ENCODE measurements at places on chromosomes 5 and 9.

DNA sequence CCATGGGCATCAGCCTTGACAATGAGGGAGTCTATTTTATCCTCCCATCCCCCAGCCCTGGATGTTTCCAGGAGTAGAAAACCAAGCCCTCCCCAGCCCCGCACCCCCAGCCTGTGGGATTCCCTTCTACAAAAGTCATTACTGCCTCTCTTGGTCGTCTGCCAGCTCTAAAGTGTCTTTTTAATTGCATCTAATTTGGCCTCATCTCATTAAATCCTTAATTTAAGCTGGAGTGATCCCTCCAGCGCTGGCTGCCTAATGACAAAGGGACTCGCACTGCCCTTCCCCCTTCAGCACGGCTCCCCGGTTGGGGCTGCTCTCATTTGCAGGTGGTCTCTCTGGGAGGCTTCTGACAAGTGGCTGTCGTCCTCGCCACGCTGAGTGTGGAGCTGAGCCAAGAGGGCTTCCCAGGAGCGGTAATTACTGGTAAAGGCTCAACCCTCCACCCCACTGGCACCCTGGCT, 107.9 kb upstream of the ALDH1B1 start:
- no peaks in the 10 kb centered on the region for H3K27me3 ChIP-seq
- no peak for ATAC-seq
- no peaks in the 10 kb centered on the region for H3K4me1 ChIP-seq
- H3K4me3 ChIP-seq: no peak overlapping the region
- no peaks in the 10 kb centered on the region for H3K36me3 ChIP-seq

DNA sequence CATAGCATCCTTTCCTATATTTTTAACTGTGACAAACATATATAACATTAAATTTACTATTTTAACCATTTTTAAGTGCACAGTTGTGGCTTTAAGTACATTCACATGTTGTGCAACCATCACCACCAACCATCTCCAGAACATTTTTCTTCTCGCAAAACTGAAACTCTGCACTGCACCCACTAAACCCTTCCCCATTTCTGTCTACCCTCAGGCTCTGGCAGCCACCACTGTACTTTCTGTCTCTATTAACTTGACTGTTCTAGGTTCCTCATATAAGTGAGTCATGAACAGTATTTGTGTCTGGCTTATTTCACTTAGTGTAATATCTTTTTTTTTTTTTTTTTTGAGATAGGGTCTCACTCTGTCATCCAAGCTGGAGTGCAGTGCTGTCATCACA, 25.5 kb downstream of the KCNMB1 start:
- H3K4me1 ChIP-seq: no peaks in the 10 kb centered on the region
- H3K27ac ChIP-seq: no peak overlapping the region

- H3K36me3 ChIP-seq: peaks cover 50% of the 10 kb centered on the region
- H3K4me1 ChIP-seq: no peaks in the 10 kb centered on the region
- ATAC-seq: no peak
- H3K27ac ChIP-seq: no peak overlapping the region
- H3K27me3 ChIP-seq: no peaks in the 10 kb centered on the region
- H3K4me3 ChIP-seq: no peak overlapping the region
Measured at GRCh38 chr5:43123887-43124286, 3.2 kb downstream of the ZNF131 start.

DNA sequence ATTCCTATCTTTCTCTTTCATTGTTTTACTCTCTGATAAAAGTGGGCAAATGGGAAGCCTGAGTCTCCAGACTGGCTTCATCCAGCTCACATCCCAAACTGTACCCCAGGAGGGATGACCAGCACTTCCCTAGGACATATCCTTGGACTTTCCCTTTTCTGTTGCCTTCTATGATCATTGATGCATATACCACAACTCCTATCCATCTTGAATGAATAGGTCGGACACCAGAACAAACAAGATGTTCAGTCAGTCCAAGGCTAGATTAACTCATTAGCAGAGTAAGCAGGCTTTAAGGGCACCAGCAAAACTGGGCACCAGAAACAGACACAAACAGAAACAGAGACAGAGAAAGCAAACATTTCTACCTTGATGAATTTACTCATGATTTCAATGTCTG, 159.1 kb upstream of the RGMB start:
- H3K4me1 ChIP-seq: no peaks in the 10 kb centered on the region
- no peak for ATAC-seq
- H3K27me3 ChIP-seq: no peaks in the 10 kb centered on the region
- H3K36me3 ChIP-seq: no peaks in the 10 kb centered on the region
- H3K27ac ChIP-seq: no peak overlapping the region

DNA sequence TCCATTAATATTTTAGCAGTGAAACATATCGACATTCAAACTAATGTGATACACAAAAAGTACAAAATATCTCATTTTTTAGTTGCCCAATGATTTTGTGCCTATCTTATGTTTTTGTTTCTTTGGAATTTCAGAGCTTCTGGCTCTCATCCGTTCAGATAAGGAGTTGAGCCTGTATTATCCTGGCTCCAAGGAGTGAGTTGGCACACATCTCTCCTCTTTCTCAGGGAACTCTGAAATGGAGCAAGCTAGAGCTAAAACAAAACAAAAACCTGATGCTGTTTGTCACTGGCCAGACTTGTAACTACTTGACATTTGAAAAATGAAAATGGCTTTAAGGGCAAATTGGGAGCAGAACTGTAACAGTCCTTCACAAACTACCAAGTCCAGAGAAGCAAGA, 131.3 kb upstream of the SLC28A3 start:
- no peaks in the 10 kb centered on the region for H3K27me3 ChIP-seq
- no peaks in the 10 kb centered on the region for H3K4me1 ChIP-seq
- no peak overlapping the region for H3K4me3 ChIP-seq
- no peak overlapping the region for H3K27ac ChIP-seq

- no peaks in the 10 kb centered on the region for H3K27me3 ChIP-seq
- no peak overlapping the region for H3K27ac ChIP-seq
- ATAC-seq: no peak
- no peaks in the 10 kb centered on the region for H3K4me1 ChIP-seq
- no peaks in the 10 kb centered on the region for H3K36me3 ChIP-seq
- H3K4me3 ChIP-seq: no peak overlapping the region
Measured at GRCh38 chr5:136048966-136049365, 20.2 kb downstream of the TGFBI start.

DNA sequence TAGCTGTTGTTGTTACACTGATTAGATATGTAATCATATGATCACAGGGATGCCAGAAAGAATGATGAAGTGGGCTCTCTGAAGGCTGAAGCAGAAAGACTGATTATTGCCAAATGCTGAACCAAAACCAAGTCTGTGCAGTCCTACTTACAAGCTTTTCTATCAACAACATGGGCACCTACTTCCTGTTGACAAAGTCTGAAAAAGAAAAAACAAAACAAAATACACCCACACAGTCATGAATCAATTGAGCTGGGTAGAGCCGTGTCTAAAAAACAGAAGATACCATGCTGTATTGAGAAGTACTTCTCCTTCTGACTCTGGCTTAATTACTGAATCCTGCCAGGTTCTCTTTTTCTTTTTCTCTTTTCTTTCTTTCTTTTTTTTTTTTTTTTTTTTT, 363.4 kb downstream of the RAB3C start:
- no peak overlapping the region for H3K27ac ChIP-seq
- H3K27me3 ChIP-seq: no peaks in the 10 kb centered on the region
- no peak for ATAC-seq
- H3K36me3 ChIP-seq: no peaks in the 10 kb centered on the region
- H3K4me3 ChIP-seq: no peak overlapping the region
- no peaks in the 10 kb centered on the region for H3K4me1 ChIP-seq

- no peak for ATAC-seq
- no peak overlapping the region for H3K4me3 ChIP-seq
- peaks cover 24% of the 10 kb centered on the region for H3K4me1 ChIP-seq
- H3K27me3 ChIP-seq: no peaks in the 10 kb centered on the region
- H3K27ac ChIP-seq: no peak overlapping the region
Measured at GRCh38 chr9:106941916-106942315, 79.0 kb downstream of the ZNF462 start.
